Activated CD8-positive, alpha-beta memory T cell treated with anti-CD3 and anti-CD28 coated beads, Interleukin-2, amount 50 U/mL, for 4 hours (primary cell): ENCODE measurements at places on chromosomes 5 and 9.
A peak's percentile ranks its signal among the peaks of the same experiment; 100 is the strongest.

GRCh38 chr5:159345336-159345735 is 15.0 kb upstream of the IL12B start:
- no peak for DNase-seq

DNA sequence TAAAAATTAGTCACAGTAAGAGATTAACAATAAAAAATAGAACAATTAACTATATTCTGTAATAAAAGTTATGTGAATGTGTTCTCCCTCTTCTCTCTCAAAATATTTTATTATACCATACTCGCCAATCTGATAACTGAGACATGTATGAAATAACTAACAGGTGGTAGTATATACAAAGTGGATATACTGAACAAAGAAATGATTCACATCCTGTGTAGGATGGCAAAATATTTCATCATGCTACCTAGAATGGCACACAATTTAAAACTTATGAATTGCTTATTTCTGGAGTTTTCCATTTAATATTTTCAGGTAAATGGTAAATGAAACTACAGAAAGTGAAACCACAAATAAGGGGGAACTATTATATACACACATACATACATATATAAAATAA is 152.5 kb downstream of the RNF180 start:
- no peak for DNase-seq

- DNase-seq: no peak
Measured at GRCh38 chr5:132313366-132313765, 19.2 kb downstream of the SLC22A4 start.

- DNase-seq: no peak
Measured at GRCh38 chr5:66724349-66725139, 128.4 kb downstream of the MAST4 start.

DNA sequence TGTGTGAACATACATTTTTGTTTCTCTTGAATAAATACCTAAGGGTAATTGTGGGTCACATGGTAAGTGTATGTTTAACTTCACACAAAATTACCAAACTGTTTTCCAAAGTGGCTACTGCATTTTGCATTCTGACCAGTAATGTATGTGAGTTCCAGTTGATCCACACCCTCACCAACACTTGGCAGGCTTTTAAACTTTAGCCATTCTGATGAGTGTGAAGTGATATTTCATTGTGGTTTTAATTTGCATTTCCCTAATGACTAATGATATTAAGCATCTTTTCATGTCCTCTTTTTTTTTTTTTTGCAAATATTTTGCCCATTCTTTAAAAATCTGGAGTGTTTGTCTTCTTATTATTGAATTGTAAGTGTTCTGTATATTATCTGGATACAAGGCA is 53.5 kb upstream of the MAST4 start:
- no peak for DNase-seq

DNA sequence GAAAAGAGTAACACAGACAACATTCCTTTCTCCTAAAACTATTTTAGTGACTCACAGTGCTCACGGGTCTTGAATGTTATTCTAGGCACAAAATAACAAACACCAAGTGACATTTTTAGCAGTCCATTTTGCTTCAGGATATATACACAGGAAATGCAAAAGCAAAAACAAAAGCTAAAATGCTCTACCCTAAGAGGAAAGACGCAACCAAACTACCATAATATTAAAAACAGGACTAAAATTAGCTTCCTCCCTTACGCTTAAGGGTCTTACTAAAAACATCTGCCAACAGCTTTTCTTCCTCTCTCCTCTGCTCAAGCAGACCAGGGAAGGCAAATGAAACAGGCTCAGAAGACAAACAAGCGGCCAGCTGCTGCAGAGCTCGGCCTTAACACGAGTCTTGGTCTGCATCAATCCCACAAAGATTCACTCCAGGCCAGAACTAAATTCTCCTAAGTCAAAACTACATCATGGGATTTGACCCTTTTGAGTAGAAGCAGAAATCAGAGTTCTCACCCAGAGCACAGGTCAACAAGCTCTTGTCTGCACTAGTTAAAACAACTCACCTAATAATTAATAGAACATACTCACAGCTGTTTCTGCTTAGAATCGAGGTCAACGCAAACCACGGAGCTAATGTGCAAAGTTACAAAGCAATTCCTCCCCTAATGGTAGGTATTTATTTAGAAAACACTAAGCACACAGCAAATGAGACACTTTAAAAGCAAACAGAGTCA is 62.3 kb downstream of the RAPGEF1 start:
- DNase-seq: no peak

DNA sequence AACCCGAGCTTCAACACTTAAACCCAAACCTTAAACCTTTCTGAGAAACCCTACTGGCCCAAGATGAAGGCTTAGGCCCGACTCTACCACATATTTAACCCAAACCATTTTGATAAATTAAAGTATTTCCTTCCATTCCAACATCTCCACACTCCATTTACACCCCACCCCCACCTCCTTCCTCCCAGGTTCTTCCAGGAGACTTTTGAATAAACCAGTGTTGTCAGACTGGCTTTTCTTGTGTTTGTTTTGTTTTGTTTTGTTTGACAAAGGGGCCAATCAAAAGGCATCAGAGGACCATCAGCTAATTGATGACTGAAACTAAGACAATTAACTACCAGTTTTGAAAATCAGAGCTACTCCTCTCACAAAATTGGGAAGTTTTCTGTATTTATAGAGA is 4.6 kb upstream of the ZNF608 start:
- DNase-seq: no peak

- no peak for DNase-seq
Measured at GRCh38 chr9:95307538-95307937, 10.0 kb downstream of the FANCC start.

DNA sequence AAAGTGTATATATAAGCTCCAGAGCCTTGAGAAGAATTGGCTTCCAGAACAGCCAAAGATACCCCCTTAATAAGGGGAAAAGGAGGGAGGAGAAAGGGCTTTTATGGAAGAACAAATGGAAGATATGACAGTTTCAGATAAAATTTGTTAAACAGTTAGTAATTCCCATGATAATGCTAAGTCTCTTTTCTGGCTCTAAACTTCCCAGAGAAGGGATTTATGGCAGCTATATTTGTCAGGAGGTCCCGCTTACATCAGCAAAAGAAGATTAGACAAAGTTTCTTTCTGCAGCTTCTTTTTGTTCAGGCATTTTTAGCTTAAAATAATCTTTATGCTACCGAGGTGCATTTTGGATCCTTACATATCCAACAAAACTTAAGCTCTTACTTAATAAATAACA is 14.3 kb upstream of the SLC36A3 start:
- DNase-seq: no peak

DNA sequence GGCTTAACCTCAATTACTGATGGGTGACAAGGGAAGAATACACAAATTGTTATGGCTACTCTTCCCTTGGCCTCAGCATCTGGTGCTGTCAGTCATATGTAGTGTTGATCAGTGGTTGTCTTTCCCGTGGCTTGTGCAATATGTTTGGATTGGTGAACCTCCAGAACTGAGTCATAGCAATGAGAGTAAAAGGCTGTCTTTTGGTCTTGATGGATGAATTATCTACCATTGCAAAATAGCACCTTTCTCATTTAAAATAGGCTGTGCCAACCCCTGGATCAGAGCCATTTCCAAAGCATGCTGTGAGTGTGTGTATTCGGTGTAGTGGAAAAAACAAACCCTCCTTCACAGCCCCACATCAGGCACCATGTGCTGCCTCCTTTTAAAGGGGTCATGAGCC is 14.6 kb upstream of the F2R start:
- no peak for DNase-seq

- DNase-seq: no peak
Measured at GRCh38 chr9:116499986-116500871, 186.9 kb upstream of the TRIM32 start.

DNA sequence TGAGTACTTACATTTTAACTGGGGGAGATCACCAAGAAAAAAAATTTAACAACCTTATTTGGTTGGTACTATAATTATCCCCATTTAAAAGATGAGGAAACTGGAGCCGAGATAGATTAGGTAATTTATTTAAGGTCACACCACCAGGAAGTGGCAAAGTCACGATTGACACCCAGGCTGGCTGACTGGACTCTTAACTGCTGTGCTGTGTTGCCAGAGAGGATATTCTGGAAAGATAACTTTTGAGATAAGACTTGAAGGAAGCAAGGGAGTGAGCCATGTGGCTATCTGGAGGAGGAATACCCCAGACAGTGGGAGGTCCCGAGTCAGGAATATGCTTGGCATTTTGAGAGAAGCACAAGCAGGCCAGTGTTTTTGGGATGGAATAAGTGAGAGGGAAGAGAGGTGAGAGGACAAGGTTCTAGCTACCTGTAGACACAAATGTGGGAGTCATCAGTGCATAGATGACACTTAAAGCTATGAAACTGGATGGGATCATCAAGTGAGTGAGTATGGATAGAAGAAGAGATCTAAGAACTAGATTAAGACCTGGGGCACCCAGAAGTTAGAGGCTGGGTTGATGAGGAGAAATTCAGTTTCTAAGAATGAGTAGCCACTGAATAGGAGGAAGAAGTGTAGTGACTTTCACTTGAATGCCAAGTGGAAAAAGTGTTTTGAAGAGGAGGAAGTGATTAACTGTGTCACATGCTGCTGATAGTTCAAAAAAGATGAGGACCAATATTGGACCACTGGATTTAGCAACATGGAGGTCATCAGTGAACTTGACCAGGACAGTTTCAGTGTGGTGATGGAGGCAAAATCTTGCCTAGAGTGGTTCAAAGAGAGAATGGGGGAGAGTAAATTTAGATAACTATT is 25.6 kb downstream of the PDE8B start:
- no peak for DNase-seq

DNA sequence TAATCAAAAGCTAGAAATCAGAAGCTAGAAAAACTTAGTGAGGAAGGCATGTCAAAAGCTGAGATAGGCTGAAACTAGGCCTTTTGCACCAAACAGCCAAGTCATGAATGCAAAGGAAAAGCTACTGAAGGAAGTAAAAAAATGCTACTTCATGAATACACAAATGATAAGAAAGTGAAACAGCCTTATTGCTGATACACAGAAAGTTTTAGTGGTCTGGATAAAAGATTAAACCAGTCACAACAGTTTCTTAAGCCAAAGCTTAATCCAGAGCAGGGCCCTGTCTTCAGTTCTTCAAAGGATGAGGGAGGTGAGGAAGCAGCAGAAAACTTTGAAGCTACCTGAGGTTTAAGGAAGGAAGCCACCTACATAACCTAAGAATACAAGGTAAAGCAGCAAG is 102.5 kb upstream of the SH3GL2 start:
- DNase-seq: no peak

DNA sequence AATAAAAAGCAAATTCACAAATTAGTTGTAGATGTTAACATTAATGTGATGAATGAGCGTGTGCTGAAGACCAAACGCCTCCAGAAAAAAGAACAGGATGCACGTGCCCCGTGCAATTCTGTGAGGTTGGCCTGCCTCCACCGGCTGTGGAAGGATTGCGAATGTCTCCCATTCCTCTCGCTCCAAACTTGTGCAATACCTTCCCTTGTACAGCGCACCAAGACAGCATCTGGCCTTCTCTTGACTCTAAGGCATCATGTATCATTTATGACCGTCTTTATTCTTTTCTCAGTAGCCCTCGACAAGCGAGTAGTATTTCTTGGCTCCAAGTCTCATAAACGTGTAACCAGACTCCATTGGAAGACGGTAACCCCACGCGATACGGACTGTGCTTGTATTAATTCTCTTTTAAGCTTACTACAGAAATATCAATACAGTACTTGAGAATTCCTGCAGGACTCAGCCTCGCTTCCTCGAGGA is 1.5 kb upstream of the TESK1 start:
- peak; percentile 27 for DNase-seq

GRCh38 chr9:80218328-80218727 is 646.6 kb downstream of the TLE4 start:
- no peak for DNase-seq

GRCh38 chr5:81516091-81516490 is 122.2 kb upstream of the ACOT12 start:
- DNase-seq: no peak

GRCh38 chr9:137374131-137374845 is 48.7 kb downstream of the EXD3 start:
- DNase-seq: no peak

DNA sequence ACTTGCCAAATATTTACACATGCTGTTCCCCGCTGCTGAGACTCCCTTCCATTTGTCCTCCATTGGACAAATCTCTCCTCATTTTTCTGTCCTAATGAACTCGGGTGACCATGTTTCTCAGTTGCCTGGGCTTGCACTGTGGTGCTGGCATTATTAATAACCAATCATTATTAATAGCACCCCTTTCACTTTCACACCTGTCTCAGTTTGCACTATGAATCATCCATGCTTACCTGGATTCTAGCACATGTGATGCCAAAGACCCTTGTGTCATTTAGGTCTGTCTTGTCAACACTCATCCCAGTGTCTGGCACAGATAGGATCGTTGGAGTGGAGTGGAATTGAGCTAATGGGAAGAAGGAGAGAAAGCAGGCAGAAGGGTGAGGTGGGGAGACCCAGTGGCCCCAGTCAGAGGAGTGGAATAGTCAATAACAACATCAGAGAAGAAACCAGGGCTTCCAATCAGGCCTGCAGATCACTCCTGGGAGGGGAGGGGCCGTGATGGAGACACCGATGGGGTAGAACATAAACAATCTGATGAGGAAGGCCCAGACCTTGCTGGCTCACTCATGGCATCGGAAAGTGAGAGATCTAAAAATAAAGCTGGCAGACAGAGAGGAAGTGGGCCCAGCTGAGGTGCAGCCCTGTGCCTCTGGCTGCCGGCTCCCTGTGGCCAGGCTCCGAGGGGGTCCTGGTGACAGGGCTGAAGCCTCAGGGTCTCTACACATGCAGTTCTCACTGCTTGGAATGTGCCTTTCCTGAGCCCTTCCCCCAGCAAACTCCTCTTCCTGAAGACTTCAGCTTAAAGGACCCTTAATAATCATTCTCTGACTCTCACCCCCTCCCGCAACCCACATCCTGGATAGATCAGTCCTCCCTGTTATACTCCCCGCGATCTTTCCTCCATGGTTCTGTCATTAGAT is 33.5 kb upstream of the CRB2 start:
- DNase-seq: peak; percentile 60

- DNase-seq: peak; percentile 27
Measured at GRCh38 chr9:133955821-133956411, 36.2 kb downstream of the VAV2 start.

GRCh38 chr5:174750711-174751110 is 26.3 kb downstream of the MSX2 start:
- no peak for DNase-seq

DNA sequence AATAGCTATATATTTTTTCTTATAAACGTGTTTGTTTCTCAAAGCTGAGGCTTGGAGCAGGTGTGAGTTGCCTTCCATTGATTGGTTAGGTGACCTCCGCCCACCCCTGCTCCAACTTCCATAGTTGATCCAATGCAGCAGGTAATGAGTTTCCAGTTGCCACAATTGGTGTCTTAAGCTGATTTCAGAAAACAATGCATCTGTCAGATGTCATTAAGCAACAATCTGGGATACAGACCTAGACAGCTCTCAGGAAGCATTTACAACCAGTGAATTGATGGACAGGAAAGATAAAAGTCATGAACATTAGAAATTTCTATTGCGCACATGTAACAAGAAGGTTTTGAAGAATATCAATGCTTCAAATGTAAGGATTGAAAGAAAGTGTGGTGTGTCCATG is 510.5 kb downstream of the SEMA5A start:
- no peak for DNase-seq
